ENCODE measurements at places on chromosomes 5 and 9.

- DNase-seq: no peak
Observed at GRCh38 chr5:73529081-73529480, 30.8 kb downstream of the BTF3 start.

GRCh38 chr9:127128341-127129072 is 6.1 kb upstream of the ANGPTL2 start:
- DNase-seq: no peak

DNA sequence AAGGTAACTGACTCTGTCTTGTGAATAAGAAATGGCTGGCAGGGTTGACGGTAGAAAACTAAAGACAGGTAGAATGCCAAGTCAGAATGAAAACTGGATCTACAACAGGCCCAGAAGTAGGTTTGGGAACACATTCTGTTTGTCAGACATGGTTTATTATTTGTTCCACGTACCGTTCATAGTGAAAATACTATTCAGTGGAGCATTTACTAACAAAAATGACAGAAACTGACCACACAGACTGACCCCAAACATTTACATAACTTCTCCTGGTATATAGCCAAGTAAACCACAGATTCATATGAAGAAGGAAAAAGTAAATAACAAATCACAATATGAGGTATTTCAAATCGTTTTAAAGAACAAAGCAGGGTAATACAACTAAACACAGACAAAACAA is 73.7 kb downstream of the SLC38A9 start:
- DNase-seq: no peak

DNA sequence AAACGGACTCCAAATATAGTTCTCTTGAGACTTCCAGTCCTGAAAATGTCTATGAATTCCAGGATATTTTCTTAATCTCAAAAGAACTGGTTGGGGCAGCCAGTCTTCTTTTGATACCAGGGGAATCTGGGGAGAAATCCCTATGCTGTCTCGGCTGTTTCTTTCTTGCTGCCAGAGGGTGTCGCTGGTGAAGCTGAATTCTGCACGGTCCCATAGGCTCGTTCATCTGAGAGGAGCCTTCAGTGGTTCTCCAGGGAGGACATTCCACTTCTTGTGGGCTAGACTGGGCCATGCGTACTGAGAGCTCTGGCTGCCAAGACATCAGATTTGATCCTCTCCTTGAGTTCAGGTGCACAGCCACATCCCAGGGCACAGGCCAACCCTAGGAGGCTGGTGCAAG is 155.0 kb upstream of the CLINT1 start:
- DNase-seq: no peak

- DNase-seq: no peak
Observed at GRCh38 chr5:60945813-60946187, 795 bp downstream of the NDUFAF2 start.

- no peak for DNase-seq
Observed at GRCh38 chr5:140345919-140346347, 470 bp downstream of the HBEGF start.

GRCh38 chr5:59800347-59800893 is 93.1 kb downstream of the PDE4D start:
- no peak for DNase-seq

- DNase-seq: no peak
Observed at GRCh38 chr5:59268756-59269415, 624.6 kb downstream of the PDE4D start.

- no peak for DNase-seq
Observed at GRCh38 chr9:98150721-98151120, 31.7 kb upstream of the TRIM14 start.

GRCh38 chr5:6710551-6711318 is 2.5 kb upstream of the TENT4A start:
- DNase-seq: no peak

DNA sequence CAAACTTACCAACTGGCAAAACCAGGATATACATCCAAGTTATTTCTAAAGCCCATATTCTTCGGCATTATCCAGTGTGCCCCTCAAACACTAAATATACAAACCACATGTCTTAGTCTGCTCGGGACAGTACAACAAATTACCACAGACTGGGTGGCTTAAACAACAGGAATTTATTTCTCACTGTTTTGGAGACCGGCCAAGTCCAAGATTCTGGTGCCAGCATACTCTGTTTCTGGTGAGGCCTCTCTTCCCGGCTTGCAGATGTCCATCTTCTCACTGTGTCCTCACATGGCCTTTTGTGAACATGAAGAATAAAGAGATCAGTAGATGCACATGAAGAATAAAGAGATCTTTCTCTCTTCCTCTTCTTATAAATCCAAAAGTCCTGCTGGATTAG is 12.9 kb upstream of the SLCO6A1 start:
- no peak for DNase-seq

DNA sequence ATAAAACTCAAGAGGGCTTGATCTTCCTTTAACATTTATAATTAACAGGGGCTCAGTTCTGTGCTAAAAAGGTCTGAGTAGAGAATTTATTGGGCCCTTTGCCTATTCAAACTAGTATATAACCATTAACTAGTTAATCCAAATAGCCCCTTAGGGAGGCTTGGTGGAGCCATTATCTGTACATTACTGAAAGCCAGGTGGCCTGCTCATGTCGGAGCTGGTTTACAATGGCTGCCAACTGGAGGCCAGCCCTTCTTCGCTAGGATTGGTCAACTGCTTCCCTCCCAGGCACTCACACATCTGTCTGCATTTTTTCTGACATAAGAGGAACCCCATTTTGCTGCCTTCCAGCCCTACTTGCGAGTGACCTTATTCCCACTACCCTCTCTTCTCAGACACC is 30.4 kb upstream of the NDFIP1 start:
- no peak for DNase-seq

DNA sequence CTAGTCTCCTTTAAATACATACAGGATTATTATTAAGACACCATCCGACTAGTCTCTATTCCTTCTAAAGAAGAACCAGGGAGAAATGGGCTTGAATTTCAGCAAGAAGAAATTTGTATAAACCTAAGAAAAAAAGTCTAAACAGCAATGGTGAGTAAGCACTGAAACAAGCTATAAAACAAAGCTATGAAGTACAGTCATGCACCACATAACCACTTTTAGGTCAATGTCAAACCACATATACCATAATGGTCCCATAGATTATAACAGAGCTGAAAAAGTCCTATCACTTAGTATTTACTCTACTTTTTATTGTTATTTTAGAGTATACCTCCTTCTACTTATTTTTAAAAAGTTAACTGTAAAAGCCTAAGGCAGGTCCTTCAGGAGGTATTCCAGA is 102.0 kb upstream of the NFIB start:
- no peak for DNase-seq

- DNase-seq: no peak
Observed at GRCh38 chr9:36163786-36164170, 5.4 kb upstream of the CCIN start.

DNA sequence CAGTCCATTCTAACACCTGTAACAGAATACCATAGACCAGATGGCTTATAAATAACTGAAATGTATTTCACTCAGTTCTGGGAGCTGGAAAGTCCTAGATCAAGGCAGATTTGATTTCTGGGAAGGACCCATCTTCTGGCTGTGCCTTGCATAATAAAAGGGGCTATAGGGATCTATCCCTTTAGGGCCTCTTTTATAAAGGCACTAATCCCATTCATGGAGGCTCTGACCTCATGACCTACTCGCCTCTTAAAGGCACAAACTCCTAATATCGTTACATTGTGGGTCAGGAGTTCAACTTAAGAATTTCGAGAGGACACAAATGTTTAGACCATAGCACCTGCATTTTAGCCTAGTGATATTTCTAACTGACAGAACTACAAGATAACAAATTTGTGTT is 619.0 kb downstream of the CDH18 start:
- DNase-seq: no peak

- no peak for DNase-seq
Observed at GRCh38 chr5:56575821-56576220, 239.5 kb upstream of the MAP3K1 start.

GRCh38 chr9:93177676-93178075 is 6.3 kb upstream of the WNK2 start:
- no peak for DNase-seq

DNA sequence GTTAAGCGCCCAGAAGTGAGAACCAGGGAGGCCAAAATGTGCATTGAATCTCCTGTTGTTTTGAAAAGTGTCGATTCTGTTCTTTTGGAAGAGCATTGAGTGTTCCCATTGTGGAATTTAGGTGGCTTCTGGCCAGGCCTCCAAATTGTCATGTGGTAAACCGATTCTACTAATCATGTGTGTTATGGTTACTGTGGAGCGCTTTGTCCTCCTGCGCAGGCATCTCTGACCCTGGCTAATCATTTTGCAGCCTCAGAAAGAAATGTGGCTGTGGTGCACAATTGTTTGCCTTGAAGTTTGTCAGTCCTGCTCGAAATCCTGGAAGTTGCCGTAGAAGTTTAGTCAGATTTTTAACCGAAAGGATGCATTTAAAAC is 121.3 kb downstream of the RASGRF2 start:
- DNase-seq: no peak

DNA sequence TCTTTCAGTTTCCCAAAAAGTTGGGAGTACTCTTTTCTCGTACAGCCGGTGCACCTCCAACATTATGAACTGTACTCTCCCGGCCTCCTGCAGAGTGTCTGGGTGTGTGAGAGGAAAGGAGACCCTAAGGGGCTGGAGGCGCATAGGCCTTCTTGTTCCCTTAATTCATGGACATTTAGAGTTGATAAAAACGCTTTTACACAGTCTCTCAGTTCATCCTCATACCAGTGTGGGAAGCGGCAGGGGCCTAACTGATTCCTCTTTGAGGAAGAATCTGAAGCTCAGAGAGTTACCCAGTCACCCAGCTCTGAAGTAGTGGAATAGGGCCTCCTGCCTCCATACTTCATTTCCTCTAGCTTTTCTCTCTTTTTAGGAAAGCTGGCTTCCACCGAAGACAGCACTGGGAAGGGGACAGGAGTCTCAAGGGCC is 3.3 kb downstream of the MCIDAS start:
- no peak for DNase-seq

DNA sequence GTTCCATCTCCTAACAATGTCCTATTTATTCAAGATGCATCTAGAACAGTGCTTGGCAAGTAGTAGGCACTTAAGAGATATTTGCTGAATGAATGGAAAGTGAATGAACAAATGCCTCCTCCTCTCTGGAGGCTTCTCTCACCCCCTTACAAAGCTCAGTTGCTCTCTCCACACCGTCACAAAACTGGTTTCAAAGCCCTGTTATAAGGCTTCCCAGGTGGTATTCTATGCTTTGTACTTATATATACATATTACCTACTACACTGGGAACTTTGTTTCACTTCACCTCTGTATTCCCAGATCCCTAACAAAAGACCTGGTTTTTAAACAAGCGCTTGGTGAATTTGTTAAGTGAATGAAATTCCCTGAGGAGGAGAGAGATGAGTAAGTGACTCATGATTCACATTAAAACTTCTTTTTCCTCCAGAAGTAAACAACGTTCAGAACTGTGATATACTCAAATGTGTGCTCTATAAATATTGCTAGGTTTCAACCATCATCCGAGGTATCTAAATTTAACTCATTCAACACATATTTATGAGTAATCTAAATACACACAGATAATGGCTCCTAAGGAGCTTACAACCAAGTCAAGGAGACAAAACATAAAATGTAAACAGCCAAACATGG is 36.0 kb downstream of the DENND1A start:
- no peak for DNase-seq

GRCh38 chr5:73917433-73917832 is 291.4 kb downstream of the ARHGEF28 start:
- no peak for DNase-seq

- no peak for DNase-seq
Observed at GRCh38 chr5:140084541-140084940, 29.4 kb upstream of the PURA start.

DNA sequence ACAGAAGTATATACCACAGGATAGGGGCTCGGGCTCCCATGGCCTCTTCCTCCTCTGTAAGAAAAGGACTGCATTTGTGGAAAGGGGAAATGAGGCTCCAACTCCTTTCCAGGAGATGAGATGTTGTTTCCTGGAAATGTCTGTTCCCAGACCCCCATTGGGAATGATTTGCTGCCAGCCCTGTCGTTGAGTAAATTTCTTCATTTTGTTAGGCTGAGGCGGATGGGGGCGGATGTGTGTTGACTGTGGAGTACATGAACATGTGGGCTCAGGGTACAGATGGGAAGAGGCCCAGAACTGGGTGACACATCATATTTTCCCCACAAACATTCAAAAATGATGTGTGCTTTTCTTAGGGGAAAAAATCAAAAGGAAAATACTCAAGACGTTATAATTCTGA is 28.8 kb upstream of the TNFAIP8 start:
- no peak for DNase-seq

GRCh38 chr5:53946405-53947100 is 363.8 kb downstream of the ARL15 start:
- no peak for DNase-seq

DNA sequence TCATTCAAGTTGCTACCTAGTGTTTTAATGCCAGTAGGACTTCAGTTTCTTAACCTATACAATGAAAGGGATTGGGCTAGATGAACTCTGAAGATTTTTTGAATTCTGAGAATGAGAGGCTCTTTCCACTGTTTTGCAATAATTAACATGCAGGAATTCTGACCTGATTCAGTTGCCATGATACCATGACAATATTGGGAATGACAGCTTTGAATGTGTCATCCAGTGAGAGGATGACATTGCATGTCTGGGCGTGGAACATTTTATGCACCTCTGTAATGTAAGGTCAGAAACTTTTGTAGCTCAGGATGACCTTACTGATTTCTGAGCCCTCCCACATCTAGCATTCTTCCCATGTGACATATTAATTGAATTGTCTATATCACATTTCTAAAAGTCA is 30.6 kb upstream of the SPINK5 start:
- no peak for DNase-seq

GRCh38 chr9:36905101-36906066 is 128.7 kb downstream of the PAX5 start:
- no peak for DNase-seq

GRCh38 chr5:116573279-116573701 is 1.3 kb downstream of the SEMA6A start:
- DNase-seq: no peak

DNA sequence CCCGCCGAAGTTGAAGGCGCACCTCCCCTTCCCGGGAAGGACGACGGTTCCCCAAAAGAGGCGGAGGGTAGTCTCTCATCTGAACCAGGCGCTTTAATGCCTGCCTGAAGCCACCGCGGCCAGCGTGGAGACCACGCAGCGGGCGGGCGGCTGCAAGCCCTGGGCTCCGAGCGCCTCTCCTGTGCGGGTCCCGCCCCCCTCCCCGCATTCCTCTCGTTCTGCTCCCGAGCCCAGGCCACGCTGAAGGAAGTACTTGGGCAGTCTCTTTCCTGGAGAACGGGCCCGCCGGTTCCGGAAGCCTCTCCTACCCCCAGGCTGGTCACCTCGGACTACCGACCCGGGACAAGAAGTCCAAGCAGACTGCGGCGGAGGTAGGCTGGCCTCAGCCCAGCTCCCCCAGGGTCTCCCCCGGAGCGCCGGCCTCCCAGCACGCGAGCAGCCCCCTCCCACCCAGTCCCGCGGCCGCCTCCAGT is 571 bp downstream of the PPIC start:
- DNase-seq: peak; percentile 87

DNA sequence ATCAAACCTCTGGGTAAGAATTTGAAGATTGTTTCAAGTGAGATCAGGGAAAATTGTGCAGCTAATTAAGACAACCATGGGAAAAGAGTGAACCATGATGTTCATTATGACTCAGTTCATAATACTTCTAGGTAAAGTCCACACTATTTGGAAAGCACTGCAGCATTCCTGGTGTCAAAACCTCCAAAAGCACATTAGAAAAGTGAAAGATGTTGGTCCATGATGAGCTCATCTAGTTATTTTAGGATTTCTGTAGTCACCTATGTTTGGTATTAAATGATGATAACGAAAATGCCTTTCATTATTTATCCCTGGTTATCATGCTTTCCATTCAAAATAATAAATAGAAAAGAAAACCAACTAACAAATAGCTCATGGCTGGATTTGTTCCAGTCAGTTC is 49.1 kb downstream of the PTCD2 start:
- no peak for DNase-seq

All from coronary artery (tissue), 2 donors.